Endothelial cell of umbilical vein (primary cell): ENCODE measurements at places on chromosomes 5 and 9. TPM values are rescaled to one million over a fixed set of nuclear protein-coding genes. Genes with fewer than 3 reads are reported as not detected.

The SLC1A3 gene
- total RNA-seq, result 0.44 TPM in 1 of 2 replicates, not detected in the other

The TAF11L10 gene
- total RNA-seq, result not detected in 2 replicates

The PPP2R2B gene
- total RNA-seq, result not detected in 2 replicates

The PCDHGA9 gene
- 3.5 and 3.9 TPM in 2 replicates for total RNA-seq

The SOX30 gene
- not detected in 2 replicates for total RNA-seq

The SPINK13 gene
- total RNA-seq, result not detected in 2 replicates

The LRRC8A gene
- total RNA-seq, result 99.6 and 126 TPM in 2 replicates

The PCDHGC5 gene
- total RNA-seq, result 0.60 and 1.2 TPM in 2 replicates

The CDH18 gene
- total RNA-seq, result not detected in 2 replicates

The PTAR1 gene
- total RNA-seq, result 41.5 and 46.8 TPM in 2 replicates

The GPX8 gene
- total RNA-seq, result 147 and 161 TPM in 2 replicates

The PFN3 gene
- not detected in 2 replicates for total RNA-seq

The ZNF883 gene
- not detected in 2 replicates for total RNA-seq

The EQTN gene
- total RNA-seq, result not detected in 2 replicates

The GCNT4 gene
- not detected in 2 replicates for total RNA-seq

The SMIM33 gene
- total RNA-seq, result not detected in 2 replicates

The KIF27 gene
- 3.2 and 3.5 TPM in 2 replicates for total RNA-seq

The SLC36A2 gene
- not detected in 2 replicates for total RNA-seq

The OTULINL gene
- total RNA-seq, result 0.37 and 0.42 TPM in 2 replicates

The RUSC2 gene
- 46.2 and 52.1 TPM in 2 replicates for total RNA-seq

The C7 gene
- 0.29 TPM in 1 of 2 replicates, not detected in the other for total RNA-seq

The PCDHB12 gene
- total RNA-seq, result 0.18 and 0.20 TPM in 2 replicates

The RLN1 gene
- not detected in 2 replicates for total RNA-seq

The AK3 gene
- total RNA-seq, result 38.1 and 42.3 TPM in 2 replicates

The PTGS1 gene
- total RNA-seq, result 14.6 and 45.2 TPM in 2 replicates

The PCDHB11 gene
- total RNA-seq, result 0.16 and 0.18 TPM in 2 replicates

The CAMK4 gene
- total RNA-seq, result 5.4 and 8.2 TPM in 2 replicates

The PCDHGB6 gene
- 4.8 and 4.9 TPM in 2 replicates for total RNA-seq

The PTPN3 gene
- total RNA-seq, result not detected in 2 replicates

The LCN15 gene
- total RNA-seq, result not detected in 2 replicates

The RNF224 gene
- total RNA-seq, result not detected in 2 replicates

The ZNF454 gene
- total RNA-seq, result 0.55 TPM in 1 of 2 replicates, not detected in the other

The ANGPTL2 gene
- 21.8 and 24.5 TPM in 2 replicates for total RNA-seq

The SGCD gene
- not detected in 2 replicates for total RNA-seq

The CENPK gene
- total RNA-seq, result 49.3 and 50.7 TPM in 2 replicates

The C5orf52 gene
- not detected in 2 replicates for total RNA-seq
